Stimulated activated CD8-positive, alpha-beta memory T cell treated with anti-CD3 and anti-CD28 coated beads, Interleukin-12 subunit alpha, Interleukin-12 subunit beta, amount 100 ng/mL, for 4 hours (primary cell): ENCODE measurements at places on chromosomes 11 and 22.

DNA sequence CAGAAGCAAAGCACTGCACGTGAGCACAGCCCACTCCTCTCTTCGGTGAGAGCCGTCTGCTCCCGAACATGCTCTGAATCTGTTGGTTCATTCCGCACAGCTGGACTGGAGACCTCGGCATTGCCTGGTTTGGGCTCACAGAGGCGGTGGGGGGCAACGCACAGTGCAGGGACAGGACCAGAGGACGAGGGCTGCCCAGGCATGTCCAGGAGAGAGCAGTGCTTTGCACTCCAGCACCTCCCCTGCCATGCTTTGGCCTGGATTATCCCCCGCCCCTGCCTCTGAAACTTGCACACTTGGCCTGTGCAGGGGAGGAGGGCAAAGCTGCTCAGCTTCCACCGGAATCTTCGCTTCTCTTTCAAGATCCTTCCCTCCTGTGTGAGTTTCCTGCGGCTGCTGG, 536.5 kb downstream of the BRD1 start:
- DNase-seq: no peak

GRCh38 chr11:110979696-110980095, 265.8 kb upstream of the POU2AF2 start:
- DNase-seq: no peak

DNA sequence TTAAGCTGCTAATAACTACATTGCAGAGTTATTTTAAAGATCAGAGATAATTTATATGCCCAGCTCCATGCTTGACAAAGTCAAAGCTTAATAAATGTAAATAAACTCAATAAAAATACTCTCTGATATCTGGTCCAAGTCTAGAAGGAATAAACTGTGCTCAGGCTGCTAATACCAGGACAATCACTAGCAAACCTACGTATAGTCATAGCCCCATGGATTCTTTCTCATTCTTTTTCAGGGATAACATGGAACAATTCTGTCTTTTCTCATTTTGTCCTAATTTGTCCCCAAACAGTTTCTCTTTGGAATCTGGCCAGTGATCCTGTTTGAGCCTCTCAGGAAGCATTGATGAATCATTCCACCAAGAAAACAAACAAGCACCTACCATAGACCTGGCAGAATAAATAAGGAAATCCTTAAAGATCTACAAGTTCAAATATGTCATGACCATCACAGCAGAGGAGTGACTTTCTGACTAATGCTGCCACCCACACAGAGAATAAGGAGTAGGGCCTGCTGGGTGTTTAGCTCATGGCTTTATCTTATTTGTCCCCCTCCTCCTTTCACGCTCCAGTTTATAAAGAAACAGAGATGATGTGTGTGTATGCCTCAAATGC, 14.1 kb upstream of the B3GNT6 start:
- no peak for DNase-seq

DNA sequence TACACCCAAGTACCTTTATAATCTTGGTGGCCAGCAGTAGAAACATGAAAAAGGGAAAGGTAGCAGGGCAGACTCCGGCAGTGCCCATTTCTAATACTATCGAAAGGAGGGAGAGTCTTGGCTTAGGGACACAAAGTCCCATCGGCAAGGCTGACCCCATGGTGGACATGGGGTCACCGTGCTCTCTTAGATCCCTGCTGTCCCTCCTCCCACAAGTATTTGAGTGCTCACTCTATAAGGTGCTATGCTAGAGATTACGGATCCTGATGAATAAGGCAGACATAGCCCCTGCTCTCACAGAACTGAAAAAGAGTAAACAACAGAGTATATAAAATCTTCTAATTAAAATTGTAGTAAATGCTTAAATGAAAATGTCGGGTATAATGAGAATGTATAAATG, 172.4 kb upstream of the PITPNB start:
- no peak for DNase-seq
